A549 treated with RU486 at 1 μM for 4 hours (cell line): ENCODE measurements at places on chromosomes 5 and 9. TPM values are rescaled to one million over a fixed set of nuclear protein-coding genes. Genes with fewer than 3 reads are reported as not detected.

The UBAP1 gene
- total RNA-seq = 39.7 to 45.9 TPM (median 41.1 TPM) in 5 replicates

The RFK gene
- total RNA-seq = 29.3 to 50.0 TPM (median 45.5 TPM) in 5 replicates

The HDHD3 gene
- 19.4 to 26.8 TPM (median 24.6 TPM) in 5 replicates for total RNA-seq

The C9orf50 gene
- 0.14 TPM in 1 of 5 replicates, not detected in the others for total RNA-seq

The SLC23A1 gene
- total RNA-seq = 0.87 to 1.6 TPM (median 1.3 TPM) in 5 replicates

The ZDHHC11B gene
- 1.1 to 1.7 TPM (median 1.3 TPM) in 5 replicates for total RNA-seq

The SEMA4D gene
- 3.8 to 6.7 TPM (median 4.9 TPM) in 5 replicates for total RNA-seq

The ADAMTS16 gene
- total RNA-seq = 1.1 to 1.5 TPM (median 1.5 TPM) in 5 replicates

The PCAT7 gene
- 0.46 to 1.2 TPM (median 0.80 TPM) in 5 replicates for total RNA-seq

The NKD2 gene
- total RNA-seq = 8.7 to 14.0 TPM (median 12.2 TPM) in 5 replicates
